Osteoblast (primary cell): ENCODE measurements at places on chromosomes 5 and 9. TPM values are rescaled to one million over a fixed set of nuclear protein-coding genes. Genes with fewer than 3 reads are reported as not detected.

Gene PCDHA12
- under 0.01 and 0.36 TPM in 2 replicates for total RNA-seq

Gene GABRB2
- total RNA-seq: 0.59 and 0.72 TPM in 2 replicates

Gene SLC38A9
- 42.3 and 50.1 TPM in 2 replicates for total RNA-seq

Gene IFNK
- not detected in 2 replicates for total RNA-seq

Gene IGFBPL1
- total RNA-seq: 0.36 TPM in 1 of 2 replicates, not detected in the other

Gene ENTPD2
- total RNA-seq: not detected in 2 replicates

Gene NIPAL4
- total RNA-seq: 0.36 TPM in 1 of 2 replicates, not detected in the other

Gene IFNA13
- total RNA-seq: not detected in 2 replicates

Gene CCNI2
- not detected in 2 replicates for total RNA-seq

Gene ARID3C
- under 0.01 TPM in 1 of 2 replicates, not detected in the other for total RNA-seq

Gene TNC
- 611 and 664 TPM in 2 replicates for total RNA-seq

Gene FOXD4L4
- total RNA-seq: under 0.01 TPM in 2 replicates

Gene ECSCR
- total RNA-seq: 0.36 TPM in 1 of 2 replicates, not detected in the other

Gene NPR3
- total RNA-seq: 73.1 and 92.3 TPM in 2 replicates

Gene ABCA1
- total RNA-seq: 50.1 and 73.1 TPM in 2 replicates

Gene PLPP7
- total RNA-seq: 16.3 and 18.0 TPM in 2 replicates

Gene PRKACG
- total RNA-seq: not detected in 2 replicates

Gene SYK
- not detected in 2 replicates for total RNA-seq

Gene LECT2
- total RNA-seq: not detected in 2 replicates
